HCT116 (cell line): ENCODE measurements at places on chromosomes 7 and 10. TPM values are rescaled to one million over a fixed set of nuclear protein-coding genes. Genes with fewer than 3 reads are reported as not detected.
A peak's percentile ranks its signal among the peaks of the same experiment; 100 is the strongest.

GRCh38 chr10:68327889-68328786 is 3.7 kb upstream of the HNRNPH3 start:
- DNase-seq: peak; percentile 16

- no peak for DNase-seq
These were observed 448 bp upstream of the GOLGA7B start for GRCh38 chr10:97849103-97849686.

GRCh38 chr10:38007991-38008390 is 2.5 kb upstream of the ZNF33A start:
- DNase-seq: no peak

GRCh38 chr7:80775897-80776296 is 137.5 kb downstream of the CD36 start:
- no peak for DNase-seq

DNA sequence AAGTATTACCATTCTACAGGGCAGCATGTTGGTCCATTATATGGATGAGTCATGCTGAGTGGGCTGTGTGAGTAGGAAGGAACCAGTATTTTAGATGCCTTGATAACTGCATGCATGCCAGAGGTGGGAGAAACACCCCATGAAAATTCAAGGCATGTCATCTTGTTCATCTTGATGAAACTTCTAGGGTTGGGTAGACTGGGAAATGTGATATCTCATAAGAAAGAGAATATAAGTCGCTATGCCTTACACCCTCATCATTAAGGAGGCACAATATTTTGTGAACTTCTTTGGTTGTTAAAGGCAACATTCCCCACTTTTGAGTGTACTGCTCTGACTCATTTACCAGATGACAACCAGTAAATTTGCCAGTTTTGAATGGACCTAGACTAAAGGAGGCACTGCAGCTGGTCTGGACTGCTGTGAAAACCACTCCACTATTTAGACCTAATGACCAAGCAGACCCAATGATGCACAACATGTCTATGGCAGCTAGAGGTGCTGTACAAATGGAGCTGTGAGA is 48.0 kb downstream of the ZNF365 start:
- no peak for DNase-seq

DNA sequence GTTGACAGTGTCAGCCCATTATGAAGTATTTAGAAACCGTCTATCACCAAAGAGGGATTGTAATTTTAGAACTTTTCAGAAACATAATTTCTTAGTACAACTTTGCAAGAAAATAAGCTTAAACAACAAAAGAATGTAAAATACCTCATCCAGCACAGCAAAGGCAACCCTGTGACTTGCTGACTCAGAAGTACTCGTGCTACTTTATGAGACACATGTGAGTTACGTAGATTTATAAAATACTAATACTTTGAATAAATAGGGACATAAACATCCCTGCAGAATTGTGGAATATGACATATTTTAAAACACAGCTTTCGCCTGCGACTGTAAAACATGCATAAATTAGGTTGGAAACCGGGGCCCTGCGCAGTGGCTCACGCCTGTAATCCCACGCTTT is 739.7 kb upstream of the ANKRD30A start:
- DNase-seq: no peak

DNA sequence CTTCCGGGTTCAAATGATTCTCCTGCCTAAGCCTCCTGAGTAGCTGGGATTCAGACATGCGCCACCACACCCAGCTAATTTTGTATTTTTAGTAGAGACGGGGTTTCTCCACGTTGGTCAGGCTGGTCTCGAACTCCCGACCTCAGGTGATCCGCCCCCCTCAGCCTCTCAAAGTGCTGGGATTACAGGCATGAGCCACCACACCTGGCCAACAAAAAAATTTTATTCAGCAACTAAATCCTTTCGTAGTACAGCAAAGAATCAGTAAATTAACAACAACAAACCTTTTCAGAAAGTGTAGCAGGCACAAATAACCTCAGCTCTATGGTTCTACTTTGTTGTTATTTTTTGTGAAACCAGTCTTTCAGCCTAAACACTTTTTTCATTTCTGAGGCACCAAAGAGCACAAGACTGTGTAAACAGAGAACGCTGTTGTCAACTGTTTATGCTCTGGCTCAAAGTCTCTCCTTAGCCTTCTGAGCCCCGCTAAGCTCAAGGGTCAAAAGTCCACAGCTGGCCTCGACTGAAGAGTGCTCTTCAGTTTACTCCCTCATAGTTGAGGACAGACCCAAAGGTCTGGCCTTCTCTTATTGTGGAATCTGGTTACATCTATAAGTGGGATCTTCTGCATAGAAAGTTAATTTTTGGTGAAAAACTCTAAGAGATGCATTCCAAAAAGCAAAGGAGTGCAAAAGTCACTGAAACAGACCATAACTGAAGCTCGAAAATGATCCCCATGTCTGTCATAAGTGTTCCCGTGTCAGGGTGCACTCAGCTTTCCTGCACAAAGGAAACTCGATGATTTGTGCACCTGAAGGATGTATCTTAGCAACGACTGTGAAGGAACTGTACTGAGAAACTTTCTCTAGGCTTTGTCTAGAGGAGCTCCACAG is 24.6 kb upstream of the DDX50 start:
- no peak for DNase-seq

- no peak for DNase-seq
These were observed 71.5 kb upstream of the FAM13C start for GRCh38 chr10:59433720-59434428.

DNA sequence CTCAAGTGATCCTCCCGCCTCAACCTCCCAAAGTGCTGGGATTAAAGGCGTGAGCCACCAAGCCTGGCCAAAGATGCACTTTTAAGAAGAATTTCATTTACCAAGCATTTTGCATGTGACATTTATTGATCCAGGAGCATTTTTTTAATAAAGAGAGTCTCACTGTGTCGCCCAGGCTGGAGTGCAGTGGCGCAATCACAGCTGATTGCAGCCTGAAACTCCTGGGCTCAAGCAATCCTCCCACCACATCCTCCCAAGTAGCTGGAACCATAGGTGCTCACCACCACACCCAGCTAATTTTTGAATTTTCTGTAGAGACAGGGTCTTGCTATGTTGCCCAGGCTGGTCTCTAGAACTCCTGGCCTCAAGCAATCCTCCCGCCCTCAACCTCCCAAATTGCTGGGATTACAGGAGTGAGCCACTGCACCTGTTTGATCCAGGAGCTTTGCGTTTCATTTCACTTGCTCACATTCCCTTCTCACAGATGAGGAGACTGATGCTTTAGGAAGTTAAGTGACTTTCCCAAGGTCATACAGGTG is 4.4 kb upstream of the TBL2 start:
- no peak for DNase-seq

DNA sequence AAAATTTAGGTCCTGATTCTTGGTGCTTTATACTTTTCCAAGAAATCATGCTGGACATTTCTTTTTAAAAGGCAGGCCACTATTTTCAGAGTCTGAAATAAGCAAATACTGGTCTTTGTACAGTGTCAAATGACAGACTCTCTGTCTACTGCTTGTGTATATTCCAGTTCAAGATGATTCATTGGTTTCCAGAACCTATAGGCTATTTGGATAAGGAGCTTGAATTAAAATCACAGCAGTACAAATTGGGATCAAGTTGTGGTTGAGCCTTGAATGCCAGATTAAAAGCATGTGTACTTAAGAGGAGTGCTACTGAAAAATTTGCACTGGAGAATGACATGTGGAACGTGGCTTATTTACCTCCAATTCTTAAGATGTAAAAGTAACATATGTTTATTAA is 10.7 kb downstream of the KMT2E start:
- DNase-seq: no peak

- no peak for DNase-seq
These were observed 5.2 kb upstream of the HTR7 start for GRCh38 chr10:90862908-90863514.

DNA sequence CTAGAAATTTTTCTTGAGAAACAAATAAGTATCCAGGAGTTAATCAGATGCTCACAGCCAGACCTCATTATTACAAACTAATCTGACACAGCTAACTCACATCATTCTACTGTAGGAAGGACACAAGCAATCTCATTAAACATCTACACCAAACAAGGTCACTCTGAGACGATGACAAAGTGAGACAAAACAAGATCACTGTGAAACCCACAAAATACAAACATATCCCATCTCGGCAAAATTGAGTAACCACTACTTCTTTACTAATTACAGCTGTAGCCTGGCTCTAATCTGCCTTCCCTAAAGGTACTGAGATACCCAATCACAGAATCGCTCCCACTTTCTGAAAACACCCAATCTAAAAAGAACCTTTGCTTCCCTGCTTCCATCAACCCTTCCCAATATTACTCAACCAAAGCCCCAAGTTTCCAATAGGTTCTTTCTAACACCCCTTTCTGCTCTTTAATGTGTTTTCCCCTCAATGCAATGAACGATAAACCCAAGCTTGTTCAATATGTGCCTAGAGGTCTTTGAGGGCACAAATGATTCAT is 26.9 kb downstream of the CCDC6 start:
- no peak for DNase-seq

GRCh38 chr7:22442882-22443369 is 57.1 kb downstream of the STEAP1B start:
- no peak for DNase-seq

GRCh38 chr10:69957886-69958555 is 94.6 kb upstream of the MACROH2A2 start:
- DNase-seq: peak; percentile 46

GRCh38 chr10:114174695-114175188 is 739 bp upstream of the CCDC186 start:
- no peak for DNase-seq

GRCh38 chr10:4130685-4131084 is 345.7 kb upstream of the KLF6 start:
- no peak for DNase-seq

GRCh38 chr7:82760074-82760473 is 316.5 kb upstream of the CACNA2D1 start:
- DNase-seq: no peak

GRCh38 chr7:26036092-26036491 is 115.9 kb upstream of the NFE2L3 start:
- DNase-seq: no peak

MYH16 gene
- total RNA-seq: 0.57 TPM

PLCE1 gene
- 2.5 TPM for total RNA-seq

GGCT gene
- total RNA-seq: 60.6 TPM

TRIM74 gene
- total RNA-seq: 1.0 TPM

ZNF804B gene
- total RNA-seq: not detected

PITRM1 gene
- total RNA-seq: 59.5 TPM

NUTM2D gene
- total RNA-seq: 2.8 TPM

IFT22 gene
- total RNA-seq: 27.2 TPM
